ENCODE measurements at places on chromosomes 5 and 9. TPM values are rescaled to one million over a fixed set of nuclear protein-coding genes. Genes with fewer than 3 reads are reported as not detected.

C8G gene
- 2.6 TPM for total RNA-seq

GRCh38 chr9:18747595-18747994, 273.6 kb downstream of the ADAMTSL1 start:
- no peak for DNase-seq

GRCh38 chr9:93025736-93026135, 32.8 kb upstream of the SUSD3 start:
- no peak for DNase-seq

- no peak for DNase-seq
Observed at GRCh38 chr5:54837093-54837492, 148.3 kb downstream of the ESM1 start.

DNA sequence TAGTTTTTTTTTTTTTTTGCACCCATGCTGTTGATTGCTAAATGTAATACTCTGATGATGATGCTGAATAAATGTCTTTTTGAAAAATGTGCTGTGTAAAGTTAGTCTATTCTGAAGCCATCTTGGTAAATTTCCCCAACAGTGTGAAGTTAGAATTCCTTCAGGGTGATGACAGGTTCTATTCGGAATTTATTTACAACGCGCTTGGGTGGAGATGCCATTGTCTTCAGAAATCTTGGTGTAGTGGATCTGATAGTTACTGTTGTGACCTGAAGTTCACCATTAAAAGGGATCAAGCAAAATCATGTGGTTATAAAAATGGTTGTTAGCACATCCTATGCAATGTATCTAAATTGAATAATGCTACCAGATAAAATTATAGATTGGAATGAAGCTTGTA, 36.3 kb upstream of the DMRT1 start:
- DNase-seq: no peak

- no peak for DNase-seq
Observed at GRCh38 chr5:175695161-175696126, 37.6 kb downstream of the HRH2 start.

DNA sequence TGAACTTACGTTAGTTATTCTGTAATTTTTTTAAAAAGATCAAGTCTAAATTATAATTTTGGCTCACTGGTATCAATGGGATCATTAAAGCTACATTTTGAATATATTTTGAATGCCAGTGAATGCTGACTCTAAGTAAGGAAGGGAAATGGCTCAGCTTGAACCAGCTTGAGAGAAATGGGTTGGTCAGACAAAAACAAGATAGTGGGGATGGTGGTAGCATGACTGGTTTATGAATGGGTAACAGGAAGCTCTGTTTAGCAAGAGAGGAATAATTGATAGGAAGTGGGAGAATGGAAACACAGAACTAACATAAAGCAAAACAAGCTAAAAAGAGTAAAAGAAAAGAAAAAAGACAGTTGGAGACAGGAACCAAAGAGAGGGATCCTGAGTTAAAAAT, 220.2 kb downstream of the ADAMTS6 start:
- no peak for DNase-seq
